ENCODE measurements at places on chromosomes 16 and 17. TPM values are rescaled to one million over a fixed set of nuclear protein-coding genes. Genes with fewer than 3 reads are reported as not detected.

Gene TAOK1
- 4.5 TPM for polyA plus RNA-seq

- no peaks in the 10 kb centered on the region for H3K36me3 ChIP-seq
- DNase-seq = peak; percentile 29
- no peak overlapping the region for H3K27ac ChIP-seq
- H3K27me3 ChIP-seq = no peaks in the 10 kb centered on the region
These were observed 1.6 kb downstream of the HEATR3 start for GRCh38 chr16:50067290-50067853.

GRCh38 chr16:65392806-65393565 lies 271.1 kb upstream of the CDH11 start:
- DNase-seq = no peak
- H3K27ac ChIP-seq = no peak overlapping the region
- no peaks in the 10 kb centered on the region for H3K36me3 ChIP-seq

GRCh38 chr17:28610376-28610775 lies 3.6 kb downstream of the RSKR start:
- H3K4me3 ChIP-seq = no peak overlapping the region
- peaks cover 35% of the 10 kb centered on the region for H3K36me3 ChIP-seq
- H3K4me1 ChIP-seq = peaks cover 22% of the 10 kb centered on the region
- H3K27me3 ChIP-seq = no peaks in the 10 kb centered on the region

DNA sequence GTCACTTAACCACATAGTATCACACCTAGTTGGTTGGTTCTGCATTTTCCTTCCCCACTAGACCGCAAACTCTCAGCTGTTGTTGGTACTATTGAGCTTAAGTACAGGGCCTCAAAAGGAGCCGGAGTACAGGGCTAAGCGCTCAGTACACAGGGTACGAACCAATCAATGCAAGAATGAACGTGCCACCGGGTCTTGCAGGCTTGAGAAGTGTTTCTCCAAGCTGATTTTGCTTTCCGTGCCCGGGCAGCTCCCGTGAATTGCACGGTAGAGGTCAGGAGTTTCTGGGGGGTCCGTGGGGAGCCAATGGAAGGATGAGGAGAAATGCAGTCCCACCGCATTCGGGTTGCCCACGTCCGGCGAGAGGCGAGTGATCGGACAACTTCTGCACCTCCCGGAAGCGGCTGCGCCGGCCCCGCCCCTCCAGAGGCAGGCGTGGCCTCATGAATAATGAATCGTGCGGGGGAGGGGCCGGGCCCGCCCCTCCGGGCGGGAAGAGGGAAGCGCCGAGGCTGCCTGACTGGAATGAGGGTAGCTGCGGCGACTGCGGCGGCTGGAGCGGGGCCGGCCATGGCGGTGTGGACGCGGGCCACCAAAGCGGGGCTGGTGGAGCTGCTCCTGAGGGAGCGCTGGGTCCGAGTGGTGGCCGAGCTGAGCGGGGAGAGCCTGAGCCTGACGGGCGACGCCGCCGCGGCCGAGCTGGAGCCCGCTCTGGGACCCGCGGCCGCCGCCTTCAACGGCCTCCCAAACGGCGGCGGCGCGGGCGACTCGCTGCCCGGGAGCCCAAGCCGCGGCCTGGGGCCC lies at the start of gene SNTB2:
TSS of gene SNTB2 (plus strand) at position 523 of the 804 bp plus-strand sequence. CDS start at position 526, 3 bp downstream.
- H3K4me1 ChIP-seq = peaks cover 2% of the 10 kb centered on the region
- H3K27ac ChIP-seq = peak within 1 kb of the TSS; percentile 95
- peak; percentile 97 for DNase-seq
- peak within 1 kb of the TSS; percentile 76 for H3K4me3 ChIP-seq

GRCh38 chr16:16791051-16791450 lies 412.1 kb downstream of the NPIPA7 start:
- no peaks in the 10 kb centered on the region for H3K4me1 ChIP-seq
- no peaks in the 10 kb centered on the region for H3K36me3 ChIP-seq
- H3K27ac ChIP-seq = no peak overlapping the region
- H3K4me3 ChIP-seq = no peak overlapping the region
- no peaks in the 10 kb centered on the region for H3K27me3 ChIP-seq

DNA sequence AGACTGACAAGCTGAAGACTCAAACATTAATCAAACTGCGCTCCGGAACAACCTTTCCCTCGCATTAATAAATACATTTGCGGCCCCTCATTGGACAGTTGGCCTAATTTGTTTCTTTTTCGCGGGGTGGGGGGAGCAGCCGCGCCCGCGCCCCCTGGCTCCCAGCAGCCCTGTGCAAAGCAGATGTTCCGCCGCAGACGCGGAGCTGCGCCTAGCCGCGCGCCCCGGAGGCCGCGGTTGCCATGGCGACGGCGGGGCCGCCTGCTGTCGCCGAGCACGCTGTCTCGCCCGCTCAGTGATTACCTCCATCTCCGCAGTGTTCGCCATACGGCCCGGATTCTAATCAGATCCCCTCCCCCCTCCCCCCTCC lies 25.5 kb downstream of the COPZ2 start:
- H3K27me3 ChIP-seq = no peaks in the 10 kb centered on the region
- peak; percentile 69 for DNase-seq
- no peak overlapping the region for H3K27ac ChIP-seq
- H3K4me3 ChIP-seq = peak overlapping the region; percentile 15
- H3K4me1 ChIP-seq = no peaks in the 10 kb centered on the region

- H3K4me3 ChIP-seq = no peak overlapping the region
- no peaks in the 10 kb centered on the region for H3K4me1 ChIP-seq
- H3K27me3 ChIP-seq = no peaks in the 10 kb centered on the region
- H3K27ac ChIP-seq = no peak overlapping the region
These were observed 27.6 kb upstream of the IRX5 start for GRCh38 chr16:54903047-54903446.

Gene DOC2B
- 1.6 TPM for polyA plus RNA-seq

Gene HS3ST4
- not detected for polyA plus RNA-seq

DNA sequence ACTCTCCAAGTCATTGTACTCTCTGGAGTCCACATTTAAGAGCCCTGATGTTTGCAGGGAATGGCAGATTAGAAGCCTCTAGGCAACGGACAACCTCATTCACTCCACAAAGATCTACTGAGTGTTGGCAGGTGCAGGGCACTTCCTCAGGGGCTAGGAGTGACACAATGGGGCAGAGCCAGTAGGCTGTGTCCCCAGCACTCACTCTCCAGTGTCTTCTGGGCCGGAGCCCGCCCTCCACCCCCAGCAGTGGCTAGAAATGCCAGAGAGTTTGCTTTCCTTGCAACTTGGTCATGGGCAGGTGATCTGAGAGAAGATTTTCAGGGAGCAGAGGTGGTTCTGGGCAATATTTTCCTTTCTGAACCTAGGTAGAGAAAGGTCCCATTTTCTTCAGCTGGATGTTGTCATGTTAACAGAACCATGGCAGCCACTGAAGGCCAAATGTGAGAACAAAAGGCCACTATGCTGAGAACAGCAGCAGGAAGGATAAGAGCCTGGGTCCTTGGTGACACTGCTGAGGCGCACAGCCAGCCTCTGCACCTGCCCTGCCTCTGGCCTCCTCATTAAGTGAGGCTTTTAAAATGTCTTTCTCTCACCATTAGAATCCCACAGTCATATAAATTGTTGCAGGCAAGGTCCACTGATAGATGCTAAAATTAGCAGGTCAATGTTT lies 96.2 kb downstream of the USP31 start:
- H3K4me3 ChIP-seq = no peak overlapping the region
- H3K4me1 ChIP-seq = no peaks in the 10 kb centered on the region
- H3K27ac ChIP-seq = no peak overlapping the region
- H3K27me3 ChIP-seq = peaks cover 5% of the 10 kb centered on the region
- DNase-seq = no peak
- no peaks in the 10 kb centered on the region for H3K36me3 ChIP-seq

GRCh38 chr16:13123991-13124390 lies 222.6 kb downstream of the SHISA9 start:
- H3K4me1 ChIP-seq = no peaks in the 10 kb centered on the region
- H3K4me3 ChIP-seq = no peak overlapping the region
- DNase-seq = no peak
- no peaks in the 10 kb centered on the region for H3K36me3 ChIP-seq

Gene TEX19
- polyA plus RNA-seq = not detected

All from small intestine (tissue), 16 donors.